ENCODE measurements at places on chromosomes 5 and 9. TPM values are rescaled to one million over a fixed set of nuclear protein-coding genes. Genes with fewer than 3 reads are reported as not detected.

The PHYHD1 gene
- total RNA-seq, result 39.7 TPM

DNA sequence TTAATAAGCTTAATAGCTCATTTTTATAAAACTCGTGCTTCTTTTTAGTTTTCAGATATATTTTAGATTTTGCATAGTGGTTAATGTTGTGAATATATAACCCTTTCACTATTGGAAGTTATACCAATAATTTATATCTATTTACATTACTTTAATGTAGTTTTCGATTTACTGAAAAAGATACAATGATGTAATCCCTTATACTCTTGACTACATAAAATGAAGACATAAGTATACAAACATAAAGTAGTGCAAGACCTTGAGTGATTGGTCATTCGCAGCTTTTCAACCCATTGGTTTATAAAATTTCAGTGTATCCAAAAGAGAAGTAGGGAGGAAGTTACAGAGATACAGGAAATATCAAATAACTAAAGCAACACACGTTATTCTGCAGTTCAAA, 84.3 kb upstream of the GRHPR start:
- no peak for DNase-seq

DNA sequence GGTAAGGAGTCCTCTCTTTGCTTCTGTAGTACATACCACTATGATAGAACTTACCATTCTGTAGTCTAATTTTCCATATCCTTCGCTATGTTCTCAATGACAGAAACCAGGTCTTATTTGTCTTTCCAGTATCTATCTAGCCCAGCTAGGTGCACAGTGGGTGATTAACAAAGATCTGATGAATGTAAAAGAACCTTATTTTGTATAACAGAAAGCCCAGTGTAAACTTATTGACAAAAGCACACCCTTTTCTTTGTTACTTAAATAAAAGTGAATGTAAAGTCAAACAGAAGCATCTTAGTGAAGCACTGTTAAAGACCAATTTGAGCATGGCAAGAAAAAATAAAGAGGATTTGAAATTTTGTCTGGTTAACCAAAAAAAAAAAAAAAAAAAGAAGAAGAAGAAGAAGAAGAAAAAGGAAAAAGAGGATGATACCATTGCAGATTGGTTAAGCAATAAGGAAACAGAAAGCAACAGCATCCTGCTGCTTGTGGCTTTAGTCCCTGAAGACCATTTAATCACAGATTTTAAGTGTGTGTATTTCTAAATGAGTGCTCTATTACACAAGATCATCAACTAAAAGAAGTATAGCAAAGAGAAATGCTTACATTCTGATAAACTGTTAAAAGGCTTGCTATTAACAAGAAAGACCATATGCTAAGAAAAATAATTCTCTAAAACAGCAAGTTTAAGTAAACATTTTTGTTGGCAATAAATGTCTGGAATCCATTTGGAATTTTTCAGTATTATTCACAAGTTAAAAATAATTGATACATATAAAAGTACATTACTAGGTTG, 21.2 kb downstream of the MEGF9 start:
- DNase-seq, result no peak

- DNase-seq, result no peak
Measured at GRCh38 chr9:23258569-23258968, 567.5 kb downstream of the ELAVL2 start.
